ENCODE measurements at places on chromosomes 3 and 15.

DNA sequence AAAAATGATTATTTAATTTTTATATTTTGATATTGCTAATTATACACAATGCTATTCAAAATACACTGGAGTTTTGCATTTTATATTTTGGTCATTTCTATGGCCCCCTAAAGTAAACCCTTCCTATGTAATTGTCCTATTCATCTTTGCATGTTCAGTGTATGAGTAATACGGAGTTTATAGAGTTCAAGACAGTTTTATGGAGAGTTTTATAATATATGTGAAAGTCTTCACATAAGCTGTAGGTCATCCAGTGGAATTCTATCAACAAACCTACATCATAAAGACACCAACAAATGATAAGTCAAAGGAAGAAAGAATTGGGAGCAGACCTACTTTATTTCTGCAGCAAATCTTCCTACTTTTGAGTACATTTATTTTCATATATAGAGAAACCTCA, 1200.4 kb upstream of the EPHA6 start:
- DNase-seq = no peak

GRCh38 chr15:100879464-100880138, at the start of gene ALDH1A3:
ALDH1A3 (plus strand) TSS chr15:100879831; CDS start chr15:100879908, 77 bp downstream.
- peak; percentile 62 for DNase-seq

DNA sequence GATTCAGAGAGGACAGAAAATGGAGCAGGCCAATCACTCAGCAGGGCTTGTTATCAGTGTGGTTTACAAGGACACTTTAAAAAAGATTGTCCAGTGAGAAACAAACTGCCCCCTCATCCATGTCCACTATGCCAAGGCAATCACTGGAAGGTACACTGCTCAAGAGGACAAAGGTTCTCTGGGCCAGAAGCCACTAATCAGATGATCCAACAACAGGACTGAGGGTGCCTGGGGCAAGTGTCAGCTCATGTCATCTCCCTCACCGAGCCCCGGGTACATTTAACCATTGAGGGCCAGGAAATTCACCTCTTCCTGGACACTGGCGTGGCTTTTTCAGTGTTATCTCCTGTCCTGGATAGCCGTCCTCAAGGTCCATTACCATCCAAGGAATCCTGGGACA, 513.7 kb upstream of the EPHA6 start:
- no peak for DNase-seq

DNA sequence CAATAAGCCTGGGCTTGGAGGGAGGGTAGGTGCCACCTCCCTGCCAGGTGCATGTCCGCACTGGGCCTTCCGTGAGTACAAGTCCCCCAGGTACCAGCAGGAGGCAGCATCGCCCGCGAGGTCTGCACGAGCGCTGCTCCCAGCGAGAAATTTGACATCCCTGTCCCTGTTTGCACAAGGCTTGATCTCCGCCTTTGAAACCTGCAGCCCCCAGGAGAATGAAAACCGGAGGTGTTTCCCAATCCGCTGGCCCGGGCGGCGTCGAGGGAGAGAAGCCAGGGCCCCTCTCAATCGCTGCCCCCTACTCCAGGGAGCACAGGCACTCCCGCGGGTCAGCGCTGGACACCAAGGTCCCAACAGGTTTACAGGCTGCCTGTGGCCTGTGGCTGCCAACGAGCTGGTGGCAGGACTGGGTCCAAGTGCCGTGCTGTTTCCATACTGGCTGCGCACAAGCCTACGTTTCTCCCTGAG, 961 bp downstream of the HAPLN3 start:
- no peak for DNase-seq

DNA sequence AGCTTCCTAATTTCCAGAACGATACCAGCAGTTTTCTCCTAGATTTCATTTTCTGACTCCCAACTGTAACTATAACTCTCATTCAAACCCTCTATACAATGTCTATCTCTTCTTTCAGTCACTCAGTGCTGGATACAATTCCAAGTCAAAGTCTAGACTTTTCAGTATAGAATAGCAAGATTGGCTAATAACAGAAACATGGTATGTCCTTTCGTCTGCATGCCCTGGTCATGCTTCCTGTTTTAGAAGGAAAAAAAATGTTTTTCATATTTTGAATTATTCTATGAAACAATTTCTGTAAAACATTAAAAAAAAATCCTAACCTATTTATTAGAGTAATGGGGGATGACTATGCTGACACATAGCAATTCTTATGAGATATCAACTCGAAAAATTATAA, 180.0 kb downstream of the KCNAB1 start:
- no peak for DNase-seq

GRCh38 chr3:154926721-154927120, 153.4 kb upstream of the MME start:
- DNase-seq = no peak

GRCh38 chr3:174812172-174812862, 46.8 kb upstream of the NAALADL2 start:
- no peak for DNase-seq

- peak; percentile 55 for DNase-seq
These were observed 9.2 kb upstream of the GRIP2 start for GRCh38 chr3:14549256-14549919.

DNA sequence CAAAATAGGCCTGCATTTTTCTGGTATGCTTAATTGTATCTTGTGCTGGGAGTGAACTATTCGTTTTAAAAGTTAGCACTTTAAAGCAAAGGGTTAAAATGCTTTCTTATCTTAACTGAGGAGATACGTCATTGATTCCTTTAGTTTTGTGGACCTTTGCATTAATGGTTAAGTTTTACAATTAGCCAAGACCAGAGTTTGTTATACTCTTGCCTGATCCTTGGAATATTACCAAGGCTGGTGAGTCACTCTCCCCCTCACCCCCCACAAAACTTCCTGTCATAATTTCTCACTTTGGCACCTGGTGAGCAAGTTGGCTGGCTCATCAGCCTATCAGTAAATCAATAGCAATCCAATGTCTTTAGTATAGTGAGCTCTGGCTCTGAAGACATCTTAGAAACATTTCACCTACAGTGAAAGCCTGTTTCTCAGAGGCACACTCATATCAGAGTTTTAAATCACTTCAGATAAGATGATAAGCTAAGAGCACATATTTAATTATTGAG, 26.7 kb downstream of the SLC2A2 start:
- peak; percentile 40 for DNase-seq

GRCh38 chr3:83093222-83093572, 1331.8 kb upstream of the GBE1 start:
- DNase-seq = no peak

GRCh38 chr15:96737408-96737807, 406.9 kb downstream of the NR2F2 start:
- no peak for DNase-seq

- no peak for DNase-seq
These were observed 441.1 kb upstream of the MDFIC2 start for GRCh38 chr3:70753572-70753971.

- DNase-seq = peak; percentile 73
These were observed 545 bp upstream of the RFX7 start for GRCh38 chr15:56244038-56244810.

DNA sequence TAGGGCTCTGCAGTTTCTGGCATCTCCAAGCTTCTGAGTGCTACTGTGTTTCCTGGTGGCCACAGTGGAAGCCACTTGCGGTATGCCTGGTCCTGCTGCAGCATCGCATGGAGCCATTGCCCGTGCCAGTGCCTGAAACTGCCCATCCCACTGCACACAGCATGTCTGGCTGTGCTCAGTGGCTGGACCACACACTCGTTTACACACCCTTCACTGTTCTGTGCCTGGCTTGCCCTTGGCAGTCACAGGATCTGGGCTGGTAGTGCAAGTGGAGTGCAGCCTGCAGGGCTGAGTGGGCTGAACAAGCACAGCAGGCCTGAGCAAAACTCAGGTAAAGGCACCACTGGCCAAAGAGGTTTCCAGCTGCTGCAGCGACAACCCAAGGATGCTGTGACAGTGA, 600.0 kb downstream of the SI start:
- DNase-seq = no peak

DNA sequence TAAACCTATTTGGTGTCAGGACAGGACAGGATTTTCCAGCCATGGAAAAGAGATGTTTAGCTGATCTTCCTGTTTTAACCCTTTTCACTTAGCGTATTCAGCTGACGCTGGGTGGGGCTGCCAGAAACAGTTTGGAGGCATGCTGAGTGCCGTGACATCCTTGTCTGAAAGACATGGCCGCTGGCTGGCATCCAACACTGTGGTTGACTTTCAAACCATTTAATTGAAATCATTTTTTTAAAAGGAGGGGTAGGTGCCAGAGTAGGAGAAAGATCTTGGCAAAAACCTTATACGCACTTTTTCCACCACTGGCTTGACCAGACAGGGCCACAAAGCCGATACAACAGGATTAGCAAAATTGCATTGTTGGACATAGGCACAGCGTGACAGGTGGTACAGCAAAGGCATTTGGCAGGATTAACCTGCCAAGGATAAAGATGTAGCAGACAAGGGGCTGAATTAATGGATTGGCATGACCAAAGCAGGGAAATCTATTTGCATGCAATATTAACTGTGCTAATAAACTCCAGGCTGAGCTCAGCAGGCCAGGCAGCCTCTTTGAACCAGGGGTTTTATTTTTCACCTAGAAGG, 131.8 kb upstream of the TOPAZ1 start:
- no peak for DNase-seq

GRCh38 chr15:31776039-31776438, 254.3 kb upstream of the CHRNA7 start:
- DNase-seq = no peak

GRCh38 chr3:175729466-175729865, 870.3 kb downstream of the NAALADL2 start:
- no peak for DNase-seq

DNA sequence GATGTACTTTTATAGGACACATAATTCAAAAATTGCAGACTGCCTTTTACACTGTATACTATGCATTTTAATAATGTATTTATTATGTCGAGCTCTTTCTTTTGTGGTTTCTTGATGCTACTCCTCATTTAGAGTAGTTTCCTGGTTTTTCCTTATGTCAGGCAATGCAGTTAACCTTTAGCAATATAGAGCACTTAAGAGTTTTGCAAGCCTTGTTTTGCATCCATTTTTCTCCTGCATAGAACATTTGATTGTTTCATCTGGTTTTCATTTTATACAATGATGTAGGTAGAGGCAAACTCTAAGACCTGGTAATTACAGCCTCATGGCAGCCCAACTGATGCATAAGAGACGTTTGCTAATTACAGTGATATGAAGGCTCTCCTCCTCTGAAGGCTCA, 86.3 kb downstream of the PDZRN3 start:
- DNase-seq = no peak

GRCh38 chr3:176561826-176562225, 635.5 kb downstream of the TBL1XR1 start:
- no peak for DNase-seq

GRCh38 chr3:170689296-170689829, 103.5 kb upstream of the SLC7A14 start:
- peak; percentile 94 for DNase-seq

All from AG08395 (cell line).